MG63 (cell line): ENCODE measurements at places on chromosomes 2 and 18. TPM values are rescaled to one million over a fixed set of nuclear protein-coding genes. Genes with fewer than 3 reads are reported as not detected.

DNA sequence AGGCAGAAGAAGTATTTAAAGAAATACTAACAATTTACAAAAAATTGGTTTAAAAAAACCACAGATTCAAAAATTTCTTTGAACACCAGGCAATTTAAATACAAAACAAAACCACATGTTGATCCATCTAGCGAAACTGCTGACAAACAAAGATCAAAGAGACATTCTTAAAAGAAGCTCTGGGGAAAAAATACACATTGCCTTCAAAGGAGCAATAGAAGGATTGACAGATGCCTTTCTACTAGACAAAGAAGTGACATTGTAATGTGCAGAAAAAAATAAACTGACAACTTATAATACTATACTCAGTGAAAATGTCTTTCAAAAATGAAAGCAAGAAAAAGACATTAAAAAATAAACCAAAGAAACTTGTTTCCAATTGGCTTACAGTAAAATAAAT is 12.6 kb upstream of the EIF2AK3 start:
- no peak for DNase-seq

- no peak for DNase-seq
Observed at GRCh38 chr2:4258563-4258962, 555.2 kb downstream of the DCDC2C start.

DOCK10 gene
- total RNA-seq, result 3.4 and 10.1 TPM in 2 replicates

DNA sequence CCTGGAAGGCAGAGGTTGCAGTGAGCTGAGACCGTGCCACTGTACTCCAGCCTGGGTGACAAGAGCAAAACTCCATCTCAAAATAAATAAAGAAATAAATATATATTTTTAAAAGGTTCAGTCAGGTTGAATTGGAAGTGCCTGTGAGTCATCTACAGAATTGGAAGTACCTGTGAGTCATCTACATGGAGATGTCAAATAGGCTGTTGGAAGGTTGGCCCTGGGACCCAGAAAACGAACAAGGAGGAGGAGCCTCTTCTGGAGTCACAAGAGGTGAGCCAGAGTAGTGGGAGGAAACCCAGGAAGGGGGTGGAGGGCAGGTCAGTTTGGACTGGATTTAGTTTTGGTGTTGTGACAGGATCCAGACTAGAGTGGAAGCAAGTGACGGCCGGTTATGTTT is 15.2 kb upstream of the SCYGR1 start:
- DNase-seq, result peak; percentile 28

- DNase-seq, result peak; percentile 67
Observed at GRCh38 chr2:239268082-239268481, 132.7 kb downstream of the HDAC4 start.

DNA sequence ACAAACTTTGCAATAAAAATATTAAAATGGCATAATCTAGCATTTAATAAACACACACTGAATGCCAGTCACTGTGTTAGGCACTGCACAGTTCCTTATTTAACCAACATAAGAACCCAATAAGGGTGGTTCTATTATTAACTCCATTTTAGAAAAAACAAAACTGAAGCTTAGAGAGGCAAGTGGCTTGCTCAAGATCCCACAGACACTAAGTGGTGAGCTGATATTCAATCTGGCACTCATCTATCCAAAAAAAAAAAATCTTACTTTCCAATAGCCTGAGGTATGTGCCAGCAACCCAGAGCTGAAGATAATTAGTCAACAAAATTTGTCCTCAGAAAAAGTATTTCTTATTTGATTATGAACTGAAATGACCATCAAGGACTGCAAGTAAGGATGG is 799 bp downstream of the CYTIP start:
- DNase-seq, result no peak

DNA sequence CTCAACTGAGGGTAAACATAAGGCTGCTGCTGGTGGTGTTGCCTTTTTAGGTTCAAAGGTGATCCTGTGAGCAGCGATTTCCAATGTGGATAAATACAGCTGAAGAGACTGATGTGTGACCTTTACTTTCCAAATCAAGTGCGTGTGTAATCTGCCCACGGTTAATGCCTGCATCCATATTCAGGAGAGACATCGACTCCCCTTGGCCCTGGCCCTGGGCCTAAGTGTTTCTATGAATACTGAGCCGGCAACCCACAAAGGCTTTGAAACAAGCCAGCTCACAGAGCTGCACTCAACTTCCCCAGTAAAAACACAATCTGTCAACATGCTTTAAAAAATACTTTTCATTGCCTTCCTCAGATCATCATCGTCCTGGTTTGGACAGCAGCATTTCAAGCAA is 1026.6 kb downstream of the TMEM182 start:
- no peak for DNase-seq

GRCh38 chr2:106275971-106276370 is 81.9 kb upstream of the UXS1 start:
- no peak for DNase-seq

ABCG5 gene
- total RNA-seq, result not detected in 2 replicates

DNA sequence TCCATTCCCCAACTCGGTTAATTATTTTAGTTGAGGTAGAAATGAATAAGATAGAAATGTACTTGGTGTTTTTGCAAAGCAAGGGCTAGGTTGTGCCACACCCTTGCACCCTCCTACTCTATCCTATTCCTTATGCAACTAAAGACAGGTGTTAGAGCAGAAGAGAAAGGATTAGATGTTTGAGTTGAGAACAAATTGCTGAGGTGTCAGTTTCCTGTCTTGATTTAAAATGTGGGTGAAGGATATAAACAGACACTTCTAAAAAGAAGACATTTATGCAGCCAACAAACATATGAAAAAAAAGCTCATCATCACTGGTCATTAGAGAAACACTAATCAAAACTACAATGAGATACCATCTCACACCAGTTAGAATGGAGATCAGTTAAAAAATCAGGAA is 1256.2 kb downstream of the CNTNAP5 start:
- no peak for DNase-seq

TLK1 gene
- total RNA-seq, result 7.1 and 9.4 TPM in 2 replicates

DNA sequence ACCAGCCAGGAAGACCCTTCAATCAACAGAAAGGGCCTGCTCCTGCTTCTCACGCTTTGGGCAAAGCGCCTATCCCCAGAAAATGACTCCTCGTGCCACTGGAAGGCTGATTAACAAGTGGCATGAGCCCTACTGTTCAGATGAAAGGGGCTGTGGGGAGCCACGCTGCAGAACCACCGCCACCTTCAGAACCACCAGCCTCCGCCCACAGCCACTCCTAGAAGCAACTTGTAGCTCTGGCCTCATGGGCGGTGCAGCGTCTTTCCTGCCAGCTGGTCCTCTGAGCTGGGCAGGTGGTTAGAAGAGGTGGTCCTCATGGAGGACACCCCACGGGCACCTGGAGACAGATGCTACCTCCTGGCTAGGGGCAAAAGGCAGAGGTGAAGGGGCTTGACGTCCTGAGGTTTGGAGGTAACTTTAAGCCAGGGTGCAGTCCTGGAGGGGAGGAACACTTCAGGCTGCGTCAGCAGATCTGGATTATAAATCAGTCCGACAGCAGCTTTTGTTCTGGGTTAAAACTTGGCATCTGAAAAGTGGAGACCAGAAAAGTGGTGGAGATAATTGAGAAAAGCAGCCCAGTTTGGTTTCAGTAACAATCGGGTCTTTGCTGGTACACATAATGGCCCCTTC is 861 bp upstream of the SEMA4C start:
- no peak for DNase-seq

APOB gene
- total RNA-seq, result not detected in 2 replicates

DNA sequence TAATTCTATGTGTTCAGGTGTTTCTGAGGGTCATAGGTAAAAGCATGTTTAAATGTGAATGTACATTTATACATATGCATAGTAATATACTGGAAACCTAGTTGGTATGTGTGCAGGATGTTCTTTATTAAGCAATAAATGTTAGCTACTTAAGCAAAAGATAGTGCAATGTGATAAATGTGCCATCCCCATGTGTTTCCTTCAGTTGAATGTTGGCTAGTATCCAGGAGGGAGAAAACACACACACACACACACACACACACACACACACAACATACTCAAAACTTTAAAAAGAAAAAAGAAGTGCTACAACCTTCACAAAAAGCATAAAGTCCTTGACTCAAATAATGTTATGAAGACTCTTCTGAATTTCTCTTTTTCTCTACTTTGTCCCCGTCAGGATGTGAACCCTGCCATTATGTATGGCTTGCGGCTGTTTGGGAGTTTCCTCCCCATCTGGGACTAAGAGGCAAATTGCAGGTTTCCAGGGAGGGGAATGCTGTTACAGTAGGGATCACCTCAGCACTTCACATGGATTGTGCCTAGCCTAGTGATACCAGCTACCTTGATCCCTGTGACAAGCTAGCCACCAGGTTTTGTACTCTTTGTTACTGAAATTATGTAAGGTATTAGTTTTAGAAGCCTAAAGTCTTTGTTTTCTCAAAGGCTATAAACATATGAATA is 82.6 kb downstream of the IKZF2 start:
- DNase-seq, result no peak

MBD1 gene
- total RNA-seq, result 28.2 and 34.4 TPM in 2 replicates

GRCh38 chr18:429030-429429 is 71.5 kb downstream of the COLEC12 start:
- DNase-seq, result no peak

REEP1 gene
- 0.95 and 2.7 TPM in 2 replicates for total RNA-seq

DNA sequence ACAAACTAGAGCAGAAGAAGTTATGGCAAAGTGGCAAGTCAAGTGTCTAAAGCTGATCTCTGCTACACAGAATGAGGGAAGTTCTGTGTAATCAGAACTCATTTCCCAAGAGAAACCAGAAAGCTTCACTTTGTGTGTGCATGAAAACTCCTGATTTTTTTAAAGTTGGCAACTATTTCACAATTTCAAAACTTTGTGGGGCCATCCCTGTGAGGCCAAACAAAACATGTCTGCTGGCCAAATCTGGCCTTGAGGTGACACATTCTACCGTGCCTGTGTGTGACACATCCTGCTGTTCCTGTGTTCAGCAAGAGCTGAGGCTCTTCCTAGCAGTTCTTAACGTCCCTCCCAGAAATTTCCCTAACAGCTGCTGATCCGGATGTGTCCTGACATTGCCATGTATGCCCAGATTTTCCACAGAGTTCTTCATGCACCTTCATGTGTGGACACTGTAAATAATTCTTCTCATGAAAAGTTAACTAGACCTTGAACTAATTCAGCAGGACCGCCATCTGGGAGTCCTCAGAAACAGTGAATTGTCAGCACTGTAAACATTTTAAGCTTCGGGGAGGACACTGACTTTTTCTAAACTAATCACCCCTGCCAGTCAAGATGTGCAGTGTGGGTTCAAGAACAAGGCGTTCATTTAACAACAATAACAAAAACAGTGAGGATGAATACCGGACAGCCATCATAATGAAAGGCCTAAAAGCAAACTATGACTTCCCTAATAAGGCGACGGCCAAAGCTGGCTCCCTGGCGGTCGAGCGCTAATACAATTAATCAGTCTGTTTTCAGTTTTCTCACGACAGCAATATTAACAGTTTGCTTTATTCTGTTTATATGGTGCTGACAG is 99.0 kb downstream of the PLEKHM3 start:
- peak; percentile 51 for DNase-seq

- no peak for DNase-seq
Observed at GRCh38 chr2:64562148-64562784, 38.1 kb downstream of the AFTPH start.

ANKRD62 gene
- total RNA-seq, result not detected in 2 replicates

- peak; percentile 36 for DNase-seq
Observed at GRCh38 chr2:42944779-42945415, 152.5 kb upstream of the HAAO start.

DSC2 gene
- total RNA-seq, result not detected in 2 replicates

GRCh38 chr18:65347446-65347845 is 403.4 kb upstream of the CDH7 start:
- DNase-seq, result no peak

- no peak for DNase-seq
Observed at GRCh38 chr2:104889291-104889959, 35.5 kb downstream of the POU3F3 start.

LIMS2 gene
- 0.53 and 2.3 TPM in 2 replicates for total RNA-seq

DNA sequence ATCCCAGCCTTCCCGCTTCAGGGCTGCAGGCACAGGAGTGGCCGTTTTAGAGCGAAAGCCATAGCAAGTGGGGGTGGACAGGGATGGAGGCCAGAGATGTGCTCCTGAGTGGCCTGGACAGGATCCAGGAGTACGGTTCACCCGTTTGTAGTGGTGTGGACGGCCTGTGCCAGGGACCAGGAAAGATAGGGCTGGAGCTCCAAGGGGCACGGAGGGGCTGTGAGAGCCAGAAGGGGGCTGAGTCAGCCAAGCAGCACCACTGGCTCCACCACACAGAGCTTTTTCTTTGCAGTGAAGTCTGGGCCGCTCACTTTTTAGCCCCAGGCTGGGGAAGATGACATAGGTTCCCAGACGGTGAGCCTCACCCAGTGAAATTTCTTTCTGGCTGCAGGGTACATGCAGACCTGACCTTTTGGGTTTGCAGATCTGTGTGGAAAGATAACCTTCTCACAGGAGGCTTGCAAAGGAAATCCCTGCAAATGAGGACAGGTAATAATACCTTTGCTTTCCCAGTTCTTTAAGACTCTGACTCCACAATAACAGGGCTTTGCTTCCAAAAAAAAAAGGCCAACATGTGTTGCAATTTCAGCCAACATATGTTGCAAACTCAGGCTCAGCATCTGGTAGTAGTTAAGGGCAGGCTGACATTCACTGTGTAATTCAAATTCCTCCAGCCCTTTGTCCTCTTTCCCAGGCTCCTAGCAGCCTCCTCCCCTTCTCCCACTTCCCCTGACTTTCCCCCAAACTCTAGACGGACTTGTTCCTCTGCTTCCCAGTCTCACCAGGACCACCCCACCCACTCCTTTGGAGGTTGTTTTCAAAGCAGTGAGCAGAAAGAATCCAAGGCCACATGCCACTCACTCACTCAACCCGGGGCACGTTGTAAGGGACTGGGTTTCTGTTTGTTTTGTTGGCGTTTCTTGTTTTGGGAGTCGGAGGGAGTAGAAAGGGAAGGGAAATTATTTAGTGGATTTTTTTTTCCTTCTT is 20.3 kb upstream of the LAPTM4A start:
- DNase-seq, result peak; percentile 82

DNA sequence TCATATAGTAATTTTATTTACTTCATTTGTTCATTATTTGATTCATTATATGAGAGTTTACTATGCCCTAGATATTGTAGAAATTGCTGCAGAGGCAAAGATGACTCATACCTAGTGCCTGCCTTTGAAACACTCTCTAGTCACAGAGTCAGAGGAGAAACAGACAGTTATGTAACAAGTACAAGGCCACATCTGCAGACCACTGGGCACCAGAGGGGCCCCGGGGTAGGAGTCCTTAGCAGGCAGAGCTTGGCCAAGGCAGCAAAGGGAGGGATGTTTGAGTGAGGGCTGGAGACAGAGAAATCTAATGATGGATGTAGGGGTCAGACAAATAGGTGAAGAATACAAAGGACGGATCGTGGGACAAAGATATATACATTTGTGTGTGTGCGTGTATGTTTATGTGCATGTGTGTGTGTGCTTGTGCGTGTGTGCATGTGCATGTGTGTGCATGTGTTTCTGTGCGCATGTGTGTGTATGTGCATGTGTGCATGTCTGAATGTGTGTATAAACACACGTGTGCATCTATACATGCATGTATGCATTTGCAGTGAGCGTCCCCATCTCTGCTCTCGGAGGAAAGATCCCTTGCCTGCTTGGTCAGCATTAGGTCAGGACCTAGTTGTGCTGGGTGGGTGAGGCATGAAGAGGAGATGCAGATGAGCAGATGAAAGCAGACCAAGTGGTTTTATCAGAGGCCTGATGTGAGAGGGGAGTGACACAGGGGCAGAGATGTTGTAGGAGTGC is 170.6 kb upstream of the MYT1L start:
- DNase-seq, result no peak
